ENCODE measurements at places on chromosomes 1 and 21.

GRCh38 chr1:228809621-228810394 is 74.5 kb downstream of the RHOU start:
- DNase-seq, result no peak

GRCh38 chr1:180571832-180572636 is 13.3 kb downstream of the OVAAL start:
- DNase-seq, result no peak

DNA sequence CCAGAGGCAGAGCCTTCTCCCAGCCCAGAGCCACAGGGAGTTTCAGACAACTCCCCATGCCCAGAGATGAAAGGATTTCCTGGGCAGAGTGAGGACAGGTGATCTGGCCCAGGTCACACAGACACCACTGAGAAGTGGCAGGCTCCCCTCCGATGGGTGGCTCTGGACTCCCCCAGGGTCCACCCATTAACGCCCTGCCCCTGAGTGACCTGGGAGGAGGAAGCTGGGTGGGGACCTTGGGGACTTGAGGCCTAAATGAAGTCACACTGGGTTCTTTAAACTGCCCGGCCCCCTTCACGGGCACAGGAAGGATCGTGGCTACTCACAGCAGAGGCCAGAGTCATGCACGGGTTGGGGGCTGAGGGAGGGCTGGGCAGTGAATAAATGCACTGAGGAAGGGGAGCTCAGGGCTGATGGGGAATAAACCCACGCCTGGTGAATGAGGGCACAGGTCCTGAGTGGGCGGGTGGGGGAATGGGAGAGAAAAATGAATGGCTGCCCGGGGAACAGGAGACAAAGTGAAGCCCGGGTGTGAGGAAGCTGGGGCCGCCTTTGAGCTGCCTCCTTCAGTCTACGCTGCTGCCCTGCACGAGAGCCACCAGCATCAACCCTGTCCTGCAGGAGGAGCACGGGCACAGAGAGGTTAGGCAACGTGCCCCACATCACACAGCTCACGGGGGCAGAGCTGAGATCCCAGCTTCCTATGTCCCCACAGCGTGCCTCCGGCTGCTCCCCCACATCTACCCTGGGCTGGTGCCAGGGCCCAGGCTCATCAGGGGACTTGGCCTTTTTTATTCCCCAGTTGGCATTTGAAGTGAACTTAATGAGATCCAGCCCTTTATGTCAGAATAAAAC is 404.3 kb downstream of the MATN1 start:
- DNase-seq, result no peak

GRCh38 chr1:5834477-5835178 is 157.6 kb downstream of the NPHP4 start:
- no peak for DNase-seq

DNA sequence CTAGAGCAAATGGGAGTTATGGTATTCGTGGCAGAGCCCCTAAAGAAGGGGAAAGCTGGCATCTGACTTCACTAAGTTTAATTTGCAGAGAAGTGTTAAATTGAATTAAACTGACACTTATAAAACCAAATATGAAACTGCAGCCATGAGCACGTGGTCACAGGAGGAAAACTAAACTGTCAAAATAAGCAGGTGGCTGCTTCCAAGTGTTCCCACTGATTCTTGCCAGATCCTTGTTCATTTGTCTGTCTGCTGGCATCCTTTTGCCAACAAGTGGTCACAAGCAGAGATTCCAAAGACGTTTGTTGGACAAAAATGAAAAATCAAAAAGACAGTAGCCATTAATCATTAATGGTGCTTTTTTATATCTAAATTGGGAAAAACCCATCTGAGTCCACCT is 6.5 kb upstream of the CELA2B start:
- no peak for DNase-seq

DNA sequence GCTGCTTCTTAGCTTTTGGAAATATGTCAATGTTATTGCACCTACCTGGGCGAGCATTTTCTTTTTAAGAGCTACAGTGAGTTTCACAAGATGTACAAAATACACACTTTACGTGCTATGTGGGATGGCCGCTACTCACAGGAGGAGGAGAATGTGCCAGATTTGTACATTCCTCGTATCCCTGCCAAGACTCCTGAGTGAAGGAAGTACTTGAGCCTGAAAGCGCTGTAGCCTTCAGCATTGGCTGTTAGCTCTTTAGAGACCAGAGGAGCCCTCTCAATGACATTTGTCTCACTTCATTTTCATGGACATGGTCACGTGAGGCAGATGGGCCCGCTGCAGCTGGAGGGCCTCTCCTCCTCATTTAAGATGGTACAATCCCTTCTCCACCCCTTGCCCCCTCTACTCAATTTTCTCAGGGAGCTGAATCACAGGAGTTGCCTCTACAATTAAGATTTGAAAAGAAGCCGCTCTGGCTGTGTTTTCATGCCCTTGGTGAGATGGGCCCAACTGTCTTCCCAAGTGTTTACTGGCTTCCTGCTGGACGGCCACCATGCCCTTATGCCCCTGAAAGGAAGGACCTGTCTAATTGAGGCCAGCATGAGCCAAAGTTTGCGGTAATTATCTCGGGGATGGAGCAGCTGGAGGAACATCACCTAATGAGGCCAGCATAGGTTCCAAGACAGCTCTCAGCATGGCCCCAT is 442.6 kb downstream of the PRDM2 start:
- DNase-seq, result no peak

DNA sequence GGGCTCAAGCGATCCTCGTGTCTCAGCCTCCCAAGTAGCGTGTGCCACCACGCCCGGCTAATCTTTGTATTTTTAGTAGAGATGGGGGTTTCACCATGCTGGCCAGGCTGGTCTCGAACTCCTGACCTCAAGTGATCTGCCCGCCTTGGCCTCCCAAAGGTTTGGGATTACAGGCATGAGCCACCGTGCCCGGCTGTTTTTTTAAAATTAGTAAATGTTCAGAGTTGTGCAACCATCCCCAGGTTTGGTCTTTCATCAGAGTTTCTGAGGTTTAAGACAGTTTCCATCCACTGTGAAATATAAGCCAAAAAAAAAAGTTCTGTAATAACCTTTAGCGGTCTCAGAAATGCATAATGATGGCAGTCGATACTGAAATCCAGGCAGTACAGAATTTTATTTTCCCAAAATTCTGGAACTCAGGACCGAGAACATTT is 550 bp upstream of the SYT11 start:
- no peak for DNase-seq

GRCh38 chr1:233446935-233447334 is 119.4 kb downstream of the MAP3K21 start:
- no peak for DNase-seq

GRCh38 chr1:30705698-30706097 is 17.7 kb downstream of the MATN1 start:
- DNase-seq, result no peak

- DNase-seq, result no peak
Observed at GRCh38 chr1:38696371-38696770, 163.2 kb downstream of the RRAGC start.

DNA sequence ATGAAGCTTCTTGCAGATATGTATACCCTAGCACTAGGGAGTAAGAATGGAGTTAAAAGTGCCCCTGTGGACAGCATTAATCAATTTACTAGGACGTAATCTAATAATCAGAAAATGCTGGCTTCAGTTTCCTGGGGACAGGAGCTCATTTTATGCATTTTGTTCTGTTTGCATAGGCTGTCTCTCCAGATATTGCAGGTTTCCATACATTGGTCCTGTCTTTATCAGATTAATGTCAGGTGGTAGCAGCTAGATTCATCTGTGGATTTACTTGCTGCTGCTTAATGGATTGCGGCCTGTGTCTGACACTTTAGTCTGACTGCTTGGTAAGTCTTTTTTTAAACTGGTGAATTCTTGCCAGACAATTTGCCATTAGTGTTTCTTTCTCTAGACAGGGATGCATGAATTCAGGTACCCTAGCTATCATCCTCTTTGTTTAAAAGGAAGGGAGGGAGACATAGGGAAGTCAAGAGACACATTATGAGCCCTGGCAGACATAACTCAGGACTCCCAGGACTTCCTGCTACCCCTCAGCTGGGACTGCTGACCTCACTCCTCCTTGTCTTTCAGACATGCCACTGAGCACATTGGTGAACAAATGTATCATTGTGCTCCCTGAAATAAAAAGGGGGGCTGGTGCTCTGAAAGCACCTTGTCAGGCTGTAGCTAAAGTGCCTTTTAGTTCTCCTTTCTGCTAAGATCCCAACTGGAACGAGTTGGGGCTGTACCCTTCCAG is 47.7 kb downstream of the NOS1AP start:
- no peak for DNase-seq

- no peak for DNase-seq
Observed at GRCh38 chr1:112583366-112583765, 35.6 kb downstream of the ST7L start.
